SHP77 (cell line): ENCODE measurements at places on chromosomes 5 and 9.

DNA sequence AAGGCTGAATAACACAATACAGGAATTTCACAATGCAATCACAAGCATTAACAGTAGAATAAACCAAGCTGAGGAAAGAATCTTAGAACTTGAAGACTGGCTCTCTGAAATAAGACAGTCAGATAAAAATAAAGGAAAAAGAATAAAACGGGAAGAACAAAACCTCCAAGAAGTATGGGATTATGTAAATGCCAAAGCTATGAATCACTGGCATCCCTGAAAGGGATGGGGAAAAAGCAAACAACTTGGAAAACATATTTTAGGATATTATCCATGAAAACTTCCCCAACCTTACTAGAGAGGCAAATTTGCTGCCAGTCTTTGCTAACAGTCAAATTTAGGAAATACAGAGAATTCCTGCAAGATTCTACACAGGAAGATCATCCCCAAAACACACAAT is 157.9 kb downstream of the ALDH1A1 start:
- DNase-seq: no peak

GRCh38 chr5:170306381-170306831 is 8.8 kb upstream of the LCP2 start:
- DNase-seq: no peak

- no peak for DNase-seq
These were observed 27.8 kb downstream of the ADRA1B start for GRCh38 chr5:159944056-159944600.

DNA sequence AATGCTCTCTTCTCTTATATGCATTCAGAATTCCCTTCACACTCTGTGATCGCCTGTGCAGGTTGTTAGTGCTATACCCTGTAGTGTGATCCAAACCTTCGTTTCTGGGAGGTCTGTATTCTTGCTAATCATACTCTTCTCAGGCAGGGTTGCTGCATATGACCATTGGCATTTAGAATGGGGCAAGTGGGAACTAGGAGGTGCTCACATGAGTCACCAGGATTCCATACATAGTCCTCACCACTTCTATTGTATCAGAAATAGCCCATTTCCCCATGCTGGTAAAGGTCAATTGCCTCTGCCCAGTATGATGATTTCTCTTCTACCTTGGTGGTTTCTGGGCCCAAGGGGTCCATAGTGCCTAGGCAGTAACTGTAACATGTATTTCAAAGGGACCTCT is 443.5 kb upstream of the CDH6 start:
- no peak for DNase-seq

- DNase-seq: no peak
These were observed 51.7 kb downstream of the PTCH1 start for GRCh38 chr9:95465115-95465514.

DNA sequence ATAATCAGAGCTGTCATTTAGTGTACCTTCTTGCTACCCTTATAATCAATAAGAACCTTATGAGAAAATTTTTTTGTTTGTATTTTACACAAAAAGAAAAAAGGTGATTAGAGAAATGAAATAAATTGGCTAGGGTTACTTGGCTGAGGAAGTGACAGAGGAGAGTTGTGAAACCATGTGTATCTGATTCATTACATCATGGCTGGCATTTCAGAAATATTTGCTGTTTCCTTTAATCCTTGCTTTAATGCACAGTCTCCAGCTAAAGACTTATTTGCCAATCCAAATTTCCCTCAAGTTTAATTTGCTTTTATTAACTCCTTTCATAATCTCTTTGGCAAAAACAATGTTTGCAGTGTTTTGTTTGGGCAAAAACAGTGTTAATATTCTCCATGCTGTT is 543.1 kb downstream of the KIF4B start:
- DNase-seq: no peak

GRCh38 chr9:127140181-127140580 is 17.7 kb upstream of the ANGPTL2 start:
- no peak for DNase-seq

DNA sequence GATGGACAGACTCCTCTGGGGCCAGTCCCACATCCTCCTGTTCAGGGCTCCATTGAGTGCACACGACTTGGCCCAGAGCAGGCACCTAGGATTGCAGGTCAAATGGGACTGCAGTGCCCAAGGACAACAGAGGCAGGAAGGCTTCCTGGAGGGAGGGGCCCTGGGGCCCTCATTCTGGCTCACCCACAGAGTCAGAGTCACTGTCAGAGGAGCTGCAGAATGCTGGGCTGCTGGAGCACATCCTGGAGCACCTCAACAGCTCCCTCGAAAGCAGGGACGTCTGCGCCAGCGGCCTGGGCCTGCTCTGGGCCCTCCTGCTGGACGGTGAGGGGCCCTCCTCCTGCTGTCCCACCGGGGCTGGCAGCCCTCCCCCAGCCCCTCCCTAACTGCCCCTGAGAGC is 15.1 kb downstream of the REXO4 start:
- no peak for DNase-seq

GRCh38 chr5:180210961-180211760 is 2.1 kb upstream of the RASGEF1C start:
- DNase-seq: no peak

DNA sequence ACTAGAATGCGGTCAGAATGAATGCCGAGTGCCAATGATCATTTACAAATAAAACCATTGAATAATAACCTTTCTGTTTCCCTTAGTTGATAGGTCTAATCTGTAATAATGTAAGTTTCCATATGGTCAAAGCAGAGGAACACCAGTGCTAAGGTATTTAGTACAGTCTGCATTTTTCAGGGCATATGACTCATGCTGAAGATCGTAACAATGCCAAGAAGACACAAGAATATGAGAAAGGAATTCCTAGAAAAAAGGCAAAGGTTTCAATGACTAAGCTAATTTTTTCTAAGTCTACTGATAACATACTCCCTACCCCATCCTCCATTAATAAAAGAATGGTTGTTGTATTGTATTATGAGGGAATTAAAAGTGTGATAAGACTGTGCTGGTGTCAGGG is 2.8 kb downstream of the OR1L8 start:
- no peak for DNase-seq

DNA sequence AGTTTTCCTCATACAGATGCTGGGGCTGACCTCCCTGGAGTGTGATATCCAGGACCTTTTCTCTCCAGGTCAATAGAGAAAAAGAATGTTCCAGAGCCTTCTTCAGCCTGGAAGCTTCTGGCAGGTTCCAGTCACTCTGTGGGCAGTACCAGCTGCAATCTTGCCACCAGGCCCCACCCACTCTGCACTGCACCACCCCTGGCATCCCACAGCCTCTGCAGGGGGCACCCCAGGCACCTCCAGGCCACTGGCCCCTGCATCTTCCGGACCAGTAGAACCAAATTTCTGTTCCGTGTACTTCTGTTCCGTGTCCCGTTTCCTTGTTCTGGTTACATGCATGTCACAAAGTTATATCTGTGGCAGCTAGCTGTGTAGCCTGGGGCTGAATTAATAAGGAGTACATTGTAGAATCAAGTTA is 83.3 kb upstream of the ZBTB43 start:
- DNase-seq: no peak

GRCh38 chr9:123960366-123960765 is 30.4 kb upstream of the DENND1A start:
- DNase-seq: no peak

- no peak for DNase-seq
These were observed 163.4 kb upstream of the IL12B start for GRCh38 chr5:159493696-159494095.

DNA sequence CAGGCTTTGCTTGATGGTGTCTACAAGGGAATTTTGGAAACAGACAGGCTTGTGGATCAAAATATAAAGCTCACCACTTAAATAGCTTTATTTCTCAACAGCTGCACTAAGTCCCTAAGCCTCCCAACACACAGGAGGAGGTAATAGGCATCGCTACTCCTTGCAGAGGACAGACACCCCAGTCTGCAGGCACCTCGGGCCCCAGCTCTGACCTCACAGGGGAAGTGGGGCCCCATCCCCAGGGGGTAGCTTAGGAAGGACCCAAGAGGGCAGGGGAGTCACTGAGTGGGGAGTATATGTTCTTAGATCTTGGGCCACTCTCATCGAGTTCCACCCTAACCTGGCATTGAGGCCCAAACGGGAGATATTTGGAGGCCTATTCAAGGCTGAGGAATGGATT is 66.7 kb upstream of the XPA start:
- DNase-seq: no peak

DNA sequence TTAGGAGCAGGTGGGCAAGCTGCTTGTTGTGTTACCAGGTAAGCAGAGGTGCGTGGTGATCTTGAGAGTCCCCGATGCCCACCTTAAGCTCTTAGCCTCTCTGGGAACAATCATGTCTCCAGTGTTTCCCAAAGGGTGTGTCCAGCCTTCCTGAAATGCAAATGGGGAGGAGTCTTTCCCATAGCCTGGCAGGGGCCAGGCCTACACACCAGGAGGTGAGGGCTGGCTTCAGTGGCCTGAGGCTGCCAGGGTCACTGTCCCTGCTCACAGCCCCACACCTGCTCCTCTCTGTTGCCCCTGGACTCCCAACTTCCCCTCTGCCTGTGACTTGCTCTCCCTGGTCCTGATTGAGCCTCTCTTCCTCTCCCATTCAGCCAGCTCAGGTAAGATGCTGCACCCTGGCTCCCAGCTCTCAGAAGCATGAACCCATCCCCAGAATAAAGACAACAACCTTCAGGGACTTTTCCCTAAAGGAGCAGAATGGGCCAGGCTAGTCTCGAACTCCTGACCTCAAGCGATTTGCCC is 65.7 kb upstream of the PHYKPL start:
- DNase-seq: no peak

DNA sequence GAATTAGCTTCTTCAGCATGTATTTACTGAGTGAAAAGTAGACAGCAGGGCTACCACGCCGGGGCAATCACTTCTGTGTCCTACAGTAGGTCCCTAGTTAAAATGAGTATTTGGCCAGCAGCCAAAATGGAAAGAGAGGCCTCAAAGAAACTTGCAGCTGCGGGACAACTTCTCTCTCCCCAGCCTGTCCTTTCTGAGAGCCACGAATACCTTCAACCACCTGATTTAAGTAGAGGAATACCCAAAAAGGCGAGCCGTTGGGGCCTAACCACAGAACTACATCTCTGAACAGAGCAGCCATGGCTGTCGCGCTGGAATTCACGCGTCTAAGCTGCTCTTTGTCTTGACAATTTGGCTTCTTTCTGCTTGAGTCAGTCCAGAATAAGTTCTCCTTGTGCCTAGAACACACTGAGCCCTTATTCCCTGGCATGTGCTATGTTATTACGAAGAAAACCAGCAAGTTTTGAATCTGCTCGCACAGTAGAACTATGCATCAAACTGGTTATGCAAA is 43.8 kb upstream of the GOLPH3 start:
- DNase-seq: peak; percentile 69

DNA sequence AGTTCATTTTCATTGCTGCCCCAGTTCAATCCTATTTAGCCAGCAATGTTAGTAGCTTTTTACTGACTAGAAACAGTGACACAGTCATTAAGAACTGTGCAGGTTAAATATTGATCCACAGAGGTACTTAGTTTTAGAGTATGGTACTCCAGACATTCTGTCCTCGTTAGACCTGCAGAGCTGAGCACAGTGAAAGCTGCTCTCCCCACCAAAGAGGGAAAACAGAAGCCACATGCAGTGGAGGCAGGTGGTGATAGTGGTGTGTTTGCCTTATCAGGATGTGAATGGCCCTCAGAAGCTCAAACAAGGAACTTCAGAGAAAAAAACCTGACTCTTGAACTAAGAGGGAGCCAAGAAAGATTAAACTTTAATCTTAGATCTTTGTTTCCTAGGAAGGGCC is 75.5 kb downstream of the UNC13B start:
- DNase-seq: no peak

GRCh38 chr9:72326641-72327040 is 38.4 kb downstream of the ZFAND5 start:
- no peak for DNase-seq

DNA sequence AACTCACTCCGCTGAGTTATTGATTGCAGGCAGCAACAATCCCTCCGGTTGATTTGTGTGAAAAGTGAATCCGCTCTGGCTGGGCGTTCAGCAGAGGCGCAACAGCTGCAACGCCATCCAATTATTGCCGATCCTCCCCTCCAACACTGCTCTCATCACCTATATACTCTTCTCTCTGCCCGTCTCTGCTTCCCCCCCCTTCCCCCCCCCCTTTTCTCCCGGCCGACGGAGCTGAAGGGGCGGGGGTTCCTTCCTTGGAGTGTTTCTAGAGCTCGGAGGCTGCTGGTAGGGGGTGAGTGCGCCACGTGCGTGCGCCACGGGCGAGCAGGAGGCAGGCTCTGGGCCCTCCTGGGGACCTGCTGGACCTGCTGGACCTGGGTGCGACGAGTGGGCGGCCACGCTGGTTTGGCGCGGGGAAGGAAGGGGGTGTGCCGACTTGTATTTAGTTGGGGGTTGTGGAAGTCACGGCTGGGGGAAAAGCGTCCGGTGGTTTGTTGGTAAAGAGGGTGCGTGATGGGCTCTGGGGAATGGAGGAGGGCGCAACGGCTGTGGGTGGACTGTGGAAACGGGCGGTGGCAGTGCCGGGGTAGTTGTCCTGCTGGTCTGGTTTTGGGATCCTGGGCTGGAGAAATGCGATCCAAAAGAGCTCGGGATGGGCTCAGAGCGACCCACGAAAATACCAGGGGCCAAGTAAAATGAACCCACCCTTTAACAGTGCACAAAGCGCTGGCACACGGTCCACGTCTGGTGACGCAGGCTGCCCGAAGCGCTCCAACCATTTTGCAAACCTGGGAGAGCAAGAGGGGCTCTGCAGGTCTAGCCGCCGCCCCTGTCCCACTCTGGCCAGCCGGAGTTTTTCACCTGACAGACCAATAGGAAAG is 6.4 kb upstream of the MEF2C start:
- DNase-seq: peak; percentile 80

GRCh38 chr5:90402521-90403255 is 6.9 kb downstream of the CETN3 start:
- DNase-seq: no peak

GRCh38 chr5:153489611-153490010 is 859 bp upstream of the GRIA1 start:
- no peak for DNase-seq

GRCh38 chr5:76149636-76150035 is 66.5 kb downstream of the SV2C start:
- DNase-seq: no peak

GRCh38 chr9:127092041-127092608 is 30.3 kb downstream of the ANGPTL2 start:
- no peak for DNase-seq

- DNase-seq: no peak
These were observed 155.7 kb upstream of the PAPPA start for GRCh38 chr9:115997923-115998322.

DNA sequence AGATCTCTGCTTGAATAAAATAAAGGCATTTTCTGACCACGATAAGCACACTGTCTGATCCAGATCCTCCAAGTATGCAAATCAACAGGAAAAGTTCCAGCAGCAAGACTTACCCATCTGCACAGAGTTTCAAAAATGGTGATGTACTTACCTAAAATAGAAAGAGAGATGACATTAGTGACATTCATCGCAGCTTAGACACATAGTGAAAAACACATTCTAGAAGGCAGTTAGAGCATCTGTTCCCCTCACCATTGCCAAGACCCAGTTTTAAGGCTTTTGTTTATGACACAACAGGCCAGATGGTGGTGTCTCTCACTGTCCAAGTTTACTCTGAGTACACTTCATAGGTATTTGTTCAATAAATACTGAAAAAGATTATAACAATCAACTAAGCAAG is 207.7 kb downstream of the PDE4D start:
- DNase-seq: no peak

- DNase-seq: no peak
These were observed 477.8 kb downstream of the SPATA31A7 start for GRCh38 chr9:61667559-61668121.
